D721Med (cell line): ENCODE measurements at places on chromosomes 11 and 22.

DNA sequence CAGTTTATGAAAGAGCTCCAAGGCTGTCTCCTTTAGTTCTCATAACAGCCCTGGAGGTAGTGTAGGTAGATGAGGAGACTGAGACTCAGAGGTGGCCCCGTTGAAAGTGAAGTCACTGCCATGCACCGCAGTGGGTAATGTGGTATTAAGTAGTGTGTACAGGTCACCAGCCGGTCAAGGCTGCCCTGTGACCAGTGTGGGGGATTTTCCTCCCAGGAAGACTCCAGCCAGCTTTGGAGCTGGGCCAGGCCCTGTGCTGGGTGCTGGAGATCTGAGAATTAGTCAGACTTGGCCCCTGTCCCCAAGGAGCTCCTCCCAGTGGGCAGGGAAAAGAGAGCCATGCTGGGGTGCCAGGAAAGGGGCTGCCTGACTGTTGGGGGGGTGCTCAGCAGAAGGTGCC is 5.3 kb downstream of the OMP start:
- no peak for DNase-seq

DNA sequence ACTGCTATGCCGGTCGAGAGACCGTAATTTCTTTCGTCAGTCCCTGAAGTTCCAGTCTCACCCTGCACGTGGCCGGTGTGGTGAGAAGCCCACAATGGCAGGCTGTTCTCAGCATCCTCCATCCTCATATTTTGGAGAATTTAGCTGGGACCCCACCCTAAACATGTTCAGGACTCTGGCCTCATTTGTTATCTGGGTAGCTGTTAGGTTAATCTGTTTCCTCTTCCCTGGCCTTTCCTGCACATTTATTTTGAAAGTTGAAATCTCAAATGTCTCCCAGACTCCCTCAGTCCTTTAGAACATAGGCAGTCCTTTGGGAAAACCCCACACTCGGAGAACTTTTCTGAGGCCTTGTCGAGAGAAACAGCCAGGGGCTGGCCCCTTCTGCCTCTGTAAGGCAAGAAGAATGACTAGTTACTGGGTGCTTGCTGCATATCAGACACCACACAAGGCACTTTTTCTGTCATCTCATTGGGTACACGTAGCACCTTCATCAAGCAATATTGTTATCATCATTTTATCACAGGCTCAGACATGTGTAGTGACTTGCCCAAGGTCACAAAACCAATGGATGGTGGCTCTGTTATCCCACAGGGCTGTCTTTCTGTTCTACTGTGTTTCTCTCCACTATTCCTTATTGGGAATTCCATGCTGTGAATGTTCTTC is 109.3 kb upstream of the CRYBB3 start:
- DNase-seq, result no peak

DNA sequence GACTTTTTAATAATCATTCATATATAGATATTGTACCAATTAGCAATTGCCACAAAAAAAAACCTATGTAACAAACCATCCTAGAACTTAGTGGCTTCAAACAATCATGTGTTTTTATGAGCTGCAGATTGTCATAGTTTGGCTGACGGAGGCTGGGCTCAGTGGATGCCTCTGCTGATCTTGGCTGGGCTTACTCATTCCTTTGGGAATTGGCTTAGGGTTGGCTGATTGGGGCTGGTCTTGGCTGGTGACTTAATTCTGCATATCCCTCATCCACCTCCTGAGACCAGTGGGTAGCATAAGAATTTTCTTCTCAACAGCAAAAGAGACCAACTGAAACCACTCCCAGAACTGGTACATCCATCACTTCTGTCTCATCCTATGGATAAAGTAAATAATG is 57.9 kb upstream of the PHF21B start:
- DNase-seq, result no peak

DNA sequence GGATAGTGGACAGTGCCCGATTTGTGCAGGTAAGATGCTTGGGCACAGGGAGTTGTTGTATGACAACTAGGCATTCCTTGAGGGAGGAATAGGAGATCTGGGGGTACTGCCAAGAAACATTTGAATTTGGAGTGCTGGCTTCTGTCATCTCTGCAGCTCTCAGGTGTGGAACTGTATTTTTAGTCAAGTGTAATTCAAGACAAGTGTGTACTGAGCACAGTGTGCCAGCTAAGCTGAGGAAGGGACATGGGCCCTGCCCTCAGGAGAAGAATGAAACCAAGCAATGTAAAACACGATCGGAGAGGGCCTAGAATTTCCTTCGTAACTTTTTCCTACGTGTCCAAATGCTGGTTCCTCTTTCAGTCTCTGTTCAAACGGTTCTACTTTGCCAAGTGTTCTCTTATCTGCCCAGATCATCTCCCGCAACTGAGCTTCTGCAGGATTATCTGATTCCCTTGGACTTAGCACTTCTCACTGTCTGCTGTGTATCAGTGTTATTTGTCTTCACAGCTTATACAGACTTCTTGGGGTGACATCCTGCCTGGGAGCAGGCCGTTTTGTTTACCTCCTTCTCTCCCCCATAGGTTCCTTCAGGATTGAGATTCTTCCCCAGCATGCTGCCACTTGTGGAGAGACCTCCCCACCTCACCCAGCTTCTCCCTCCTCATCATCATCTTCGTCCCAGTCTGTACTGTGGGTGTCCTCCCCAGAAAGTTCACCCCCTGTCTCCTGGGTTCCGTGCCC is 27.6 kb downstream of the ART5 start:
- DNase-seq, result no peak

GRCh38 chr11:25790396-25790795 is 541.5 kb upstream of the ANO3 start:
- DNase-seq, result no peak

DNA sequence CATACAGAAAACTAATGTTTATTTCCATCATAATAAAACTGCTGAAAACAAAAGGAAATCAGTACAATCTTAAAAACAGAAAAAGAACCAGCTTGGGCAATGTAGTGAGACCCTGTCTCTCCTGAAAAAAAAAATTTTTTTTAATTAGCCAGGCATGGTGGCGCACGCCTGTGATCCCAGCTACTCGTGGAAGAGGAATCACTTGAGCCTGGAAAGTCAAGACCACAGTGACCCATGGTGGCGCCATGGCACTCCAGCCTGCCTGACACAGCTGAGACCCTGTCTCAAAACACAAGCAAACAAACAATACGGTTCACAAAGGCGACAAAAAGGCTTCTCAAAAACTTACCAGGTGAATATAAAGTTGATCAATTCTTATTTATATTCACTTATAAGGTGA is 289.7 kb downstream of the BRD1 start:
- no peak for DNase-seq

DNA sequence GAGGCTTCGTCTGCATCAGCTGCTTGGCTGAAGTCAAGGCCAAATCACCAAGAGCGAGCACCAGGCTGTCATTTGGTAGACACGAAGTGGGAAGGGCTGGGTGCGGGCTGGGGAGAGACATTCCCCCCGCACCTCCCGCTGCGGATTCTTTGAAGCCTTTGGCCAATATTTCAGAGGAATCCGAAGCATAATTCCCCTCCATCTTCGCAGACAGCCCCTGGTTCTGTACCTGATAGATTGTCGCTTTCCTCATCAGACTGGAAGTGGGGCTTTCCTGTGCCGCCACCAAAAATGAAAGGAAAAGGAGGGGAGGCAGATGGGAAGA is 15.3 kb downstream of the BLID start:
- no peak for DNase-seq

- DNase-seq, result no peak
Observed at GRCh38 chr11:85196968-85197367, 430.2 kb downstream of the DLG2 start.

- DNase-seq, result no peak
Observed at GRCh38 chr11:122809866-122810265, 28.4 kb upstream of the CRTAM start.

- peak; percentile 29 for DNase-seq
Observed at GRCh38 chr11:36258730-36259360, 30.4 kb downstream of the COMMD9 start.

DNA sequence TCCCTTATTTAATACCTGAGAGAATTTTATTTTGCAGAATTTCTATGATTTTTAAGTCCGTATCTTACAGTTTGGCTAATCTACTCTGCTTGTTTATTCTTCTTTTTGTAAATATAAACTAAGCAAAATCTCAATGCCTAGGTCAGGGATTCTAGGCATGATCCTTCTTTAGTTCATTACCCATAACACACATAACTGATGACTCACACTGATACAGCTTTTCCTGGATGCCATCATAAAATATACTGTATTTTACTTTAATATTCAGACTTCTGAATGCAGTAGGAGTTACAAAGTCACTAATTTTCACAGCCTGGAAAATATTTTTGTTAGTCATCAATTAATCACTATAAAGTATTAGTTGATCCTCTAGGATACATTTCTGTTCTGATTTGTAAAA is 898.2 kb upstream of the RAG2 start:
- DNase-seq, result no peak

GRCh38 chr22:18028817-18029527 is 4.6 kb upstream of the MICAL3 start:
- DNase-seq, result no peak

- DNase-seq, result no peak
Observed at GRCh38 chr11:17257196-17257595, 19.3 kb upstream of the NUCB2 start.

DNA sequence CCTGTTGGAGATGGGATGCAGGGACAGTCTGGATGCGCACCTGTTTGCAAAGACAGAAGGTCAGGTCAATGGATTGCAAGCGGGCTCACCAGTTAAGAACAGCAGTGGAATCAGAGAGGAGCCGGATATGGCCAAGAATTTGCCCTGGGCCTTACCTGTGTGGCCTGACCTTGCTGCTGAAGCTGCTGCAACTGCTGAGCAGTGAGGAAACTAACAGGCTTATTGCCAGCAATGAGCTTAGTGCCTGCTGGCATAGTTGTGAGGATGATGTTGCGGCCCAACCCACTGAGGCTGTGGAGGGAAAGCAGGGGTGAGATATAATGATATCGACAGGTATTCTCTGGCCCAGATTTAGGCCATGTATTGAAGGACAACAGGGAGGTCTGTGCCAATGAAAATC is 30.6 kb downstream of the NFRKB start:
- DNase-seq, result no peak

GRCh38 chr11:77294040-77294439 is 7.4 kb downstream of the GDPD4 start:
- no peak for DNase-seq

DNA sequence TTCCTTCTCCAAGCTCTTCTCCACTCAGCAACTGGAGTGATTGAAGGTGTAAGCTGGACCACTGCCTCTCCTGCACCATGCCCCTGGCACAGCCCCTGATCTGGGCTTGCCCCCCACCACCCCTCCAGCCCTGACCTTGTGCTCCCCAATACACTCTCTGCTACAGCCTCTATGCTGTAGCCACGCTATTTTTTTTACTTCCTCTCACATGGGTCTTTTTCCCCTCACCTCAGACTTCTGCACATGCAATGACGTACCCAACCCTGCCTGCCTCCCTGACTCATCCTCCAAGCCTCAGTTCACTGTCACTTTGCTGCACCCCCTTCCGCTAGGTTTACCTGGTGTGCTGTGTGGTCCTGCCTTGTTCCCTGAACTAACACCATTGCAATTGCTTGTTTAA is 9.0 kb downstream of the CSNK2A3 start:
- DNase-seq, result no peak

DNA sequence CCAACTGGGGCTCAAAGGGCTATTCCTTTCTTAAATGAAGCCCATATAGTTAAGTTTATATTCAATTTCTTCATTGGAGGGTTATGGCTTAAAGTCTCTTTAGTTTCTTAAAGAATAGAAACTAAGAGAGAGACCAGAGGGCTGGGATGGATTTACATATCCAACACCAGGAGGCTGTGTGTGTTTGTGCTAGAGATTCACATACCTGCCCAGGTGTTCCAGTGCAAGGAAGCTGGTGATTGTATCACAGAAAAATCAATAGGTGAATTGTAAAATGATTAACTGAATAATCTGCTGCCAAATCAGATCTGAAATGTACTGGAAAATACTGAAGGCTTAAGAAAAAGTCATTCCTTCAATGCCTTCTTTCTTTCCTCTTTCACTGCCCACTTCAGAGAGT is 148.2 kb upstream of the BDNF start:
- no peak for DNase-seq

DNA sequence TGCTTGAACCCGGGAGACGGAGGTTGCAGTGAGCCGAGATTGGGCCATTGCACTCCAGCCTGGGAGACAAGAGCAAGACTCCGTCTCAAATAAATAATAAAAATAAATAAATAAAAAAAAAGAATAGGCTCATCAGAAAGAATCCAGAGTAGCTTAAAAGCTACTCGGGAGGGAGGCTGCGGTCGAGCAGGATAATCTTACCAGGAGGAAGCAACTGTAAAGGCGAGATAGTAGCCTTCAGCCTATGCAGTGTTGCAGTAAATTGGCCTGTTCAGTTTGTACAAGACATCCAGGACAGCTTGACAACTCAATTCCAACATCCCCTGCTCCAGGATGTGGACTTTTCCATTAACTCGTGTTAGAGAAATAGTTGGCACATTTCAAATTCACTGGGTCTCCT is 1164.7 kb downstream of the LRRC4C start:
- DNase-seq, result no peak

DNA sequence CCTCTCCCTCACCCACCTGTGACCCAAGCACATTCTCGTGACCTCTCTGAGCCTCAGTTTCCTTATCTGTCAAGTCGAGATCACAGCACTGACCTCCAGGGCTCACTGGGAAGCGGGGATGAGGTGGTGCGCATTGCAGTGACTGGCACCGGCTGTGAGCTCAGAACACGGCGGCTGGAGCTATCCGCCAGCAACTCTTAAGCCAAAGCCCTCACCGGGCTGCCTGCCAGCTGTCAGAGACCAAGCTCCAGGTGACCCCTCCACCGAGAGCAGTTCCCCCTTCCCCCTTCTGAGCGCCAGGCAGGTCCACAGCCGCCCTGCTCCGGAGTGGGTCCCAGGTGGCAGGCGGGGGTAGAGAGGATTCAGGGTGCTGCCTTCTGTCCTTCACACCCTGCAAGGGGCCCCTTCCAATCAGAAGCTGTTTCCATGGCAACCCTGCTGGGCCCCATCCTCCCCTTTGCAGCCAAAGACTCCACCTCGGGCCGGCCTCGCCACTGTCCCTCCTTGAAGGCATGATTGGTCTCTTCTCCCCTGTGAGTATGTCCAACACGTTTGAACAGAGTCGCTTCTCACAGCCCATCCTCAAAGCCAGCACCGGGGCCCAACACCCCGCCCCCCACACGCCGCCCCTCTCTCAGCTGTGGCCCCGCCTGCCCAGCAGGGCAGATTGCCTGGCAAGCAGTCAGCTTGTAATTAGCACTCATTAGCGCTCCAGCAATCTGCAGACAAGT is 98.7 kb downstream of the WNT7B start:
- peak; percentile 28 for DNase-seq

DNA sequence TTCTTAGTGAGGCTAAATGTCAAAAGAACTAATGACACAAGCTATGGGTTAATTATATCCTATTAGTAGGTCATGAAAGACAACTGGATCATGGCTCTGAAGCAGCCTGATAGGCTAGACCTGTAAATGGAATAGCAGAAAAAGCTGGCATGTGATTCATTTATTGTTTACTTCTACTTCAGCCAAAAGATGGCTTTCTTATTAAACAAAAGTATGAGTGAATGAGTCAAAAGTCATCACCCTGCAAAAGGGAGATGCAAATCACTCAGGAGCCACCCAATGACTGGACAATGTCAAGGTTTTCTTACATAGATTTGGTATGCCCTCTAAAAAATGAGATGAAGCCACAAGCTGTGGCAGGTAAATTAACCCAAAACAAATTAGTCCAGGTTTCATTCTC is 138.0 kb downstream of the TRPC6 start:
- DNase-seq, result no peak
